Transverse colon (tissue), 4 donors: ENCODE measurements at places on chromosomes 6 and 20. TPM values are rescaled to one million over a fixed set of nuclear protein-coding genes. Genes with fewer than 3 reads are reported as not detected.

Gene GHRH
- total RNA-seq: not detected

Gene SYCP2L
- total RNA-seq: not detected

Gene PLCB1
- 14.5 TPM for total RNA-seq

GRCh38 chr6:126308362-126308761 is 31.6 kb upstream of the CENPW start:
- H3K27ac ChIP-seq: no peak overlapping the region
- no peaks in the 10 kb centered on the region for H3K27me3 ChIP-seq
- H3K4me1 ChIP-seq: no peaks in the 10 kb centered on the region
- no peak for DNase-seq
- H3K36me3 ChIP-seq: no peaks in the 10 kb centered on the region
- no peak overlapping the region for H3K4me3 ChIP-seq

- no peaks in the 10 kb centered on the region for H3K4me1 ChIP-seq
- H3K36me3 ChIP-seq: no peaks in the 10 kb centered on the region
- no peak overlapping the region for H3K27ac ChIP-seq
- no peaks in the 10 kb centered on the region for H3K27me3 ChIP-seq
- no peak for DNase-seq
Observed at GRCh38 chr6:147023148-147023547, 181.1 kb upstream of the STXBP5 start.

- DNase-seq: no peak
- H3K27ac ChIP-seq: peak overlapping the region; percentile 69
- peaks cover 29% of the 10 kb centered on the region for H3K4me1 ChIP-seq
- no peaks in the 10 kb centered on the region for H3K27me3 ChIP-seq
- peak overlapping the region; percentile 84 for H3K4me3 ChIP-seq
Observed at GRCh38 chr6:29749308-29749662, 26.1 kb downstream of the HLA-F start.

DNA sequence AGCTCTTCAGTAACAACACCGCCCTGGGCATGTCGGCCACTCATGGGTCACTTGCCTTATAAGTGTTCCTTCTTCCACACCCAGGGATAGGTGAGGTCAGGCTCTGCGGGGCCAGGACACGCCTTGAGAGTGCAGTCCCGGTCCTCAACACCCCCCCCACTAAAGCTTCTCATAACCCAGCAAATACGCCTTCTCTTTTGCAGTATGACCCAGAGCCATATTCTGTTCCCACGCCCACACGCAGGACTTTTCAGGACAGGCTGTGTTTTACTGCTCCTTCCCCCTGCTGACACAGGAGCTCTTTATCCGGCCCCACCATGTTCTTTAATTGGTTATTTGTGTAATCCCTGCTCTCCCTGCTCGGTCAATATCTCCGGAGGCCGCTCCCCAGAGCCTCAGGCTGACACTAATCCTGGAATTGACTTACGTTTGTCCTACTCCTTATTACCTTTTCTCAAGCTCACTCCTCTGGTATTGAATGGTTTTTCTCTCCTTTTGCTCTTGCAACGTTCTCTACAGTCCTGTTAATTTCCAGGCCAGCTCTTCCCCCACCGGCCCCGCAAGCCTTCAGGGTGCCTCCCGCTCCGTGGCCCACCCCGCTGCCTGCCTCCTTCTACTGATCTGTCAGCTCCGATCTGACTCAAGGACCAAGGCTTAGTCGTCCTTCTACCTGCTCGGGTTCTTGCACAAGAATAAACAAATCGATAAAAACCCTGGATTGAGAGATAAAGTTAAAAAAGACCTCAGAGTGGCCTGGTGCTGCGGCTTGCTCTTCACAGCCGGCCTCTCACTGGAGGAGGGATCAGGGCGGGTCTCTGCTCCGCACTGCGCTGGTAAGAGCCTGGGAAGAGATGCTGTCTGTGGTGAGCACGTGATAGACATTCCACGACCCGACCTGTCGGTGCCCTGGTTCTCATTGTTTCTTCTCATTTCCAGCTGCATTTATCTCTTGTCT is 357.5 kb downstream of the ZFAND3 start:
- peak overlapping the region; percentile 32 for H3K27ac ChIP-seq
- no peaks in the 10 kb centered on the region for H3K36me3 ChIP-seq
- H3K4me3 ChIP-seq: no peak overlapping the region
- peak; percentile 33 for DNase-seq

DNA sequence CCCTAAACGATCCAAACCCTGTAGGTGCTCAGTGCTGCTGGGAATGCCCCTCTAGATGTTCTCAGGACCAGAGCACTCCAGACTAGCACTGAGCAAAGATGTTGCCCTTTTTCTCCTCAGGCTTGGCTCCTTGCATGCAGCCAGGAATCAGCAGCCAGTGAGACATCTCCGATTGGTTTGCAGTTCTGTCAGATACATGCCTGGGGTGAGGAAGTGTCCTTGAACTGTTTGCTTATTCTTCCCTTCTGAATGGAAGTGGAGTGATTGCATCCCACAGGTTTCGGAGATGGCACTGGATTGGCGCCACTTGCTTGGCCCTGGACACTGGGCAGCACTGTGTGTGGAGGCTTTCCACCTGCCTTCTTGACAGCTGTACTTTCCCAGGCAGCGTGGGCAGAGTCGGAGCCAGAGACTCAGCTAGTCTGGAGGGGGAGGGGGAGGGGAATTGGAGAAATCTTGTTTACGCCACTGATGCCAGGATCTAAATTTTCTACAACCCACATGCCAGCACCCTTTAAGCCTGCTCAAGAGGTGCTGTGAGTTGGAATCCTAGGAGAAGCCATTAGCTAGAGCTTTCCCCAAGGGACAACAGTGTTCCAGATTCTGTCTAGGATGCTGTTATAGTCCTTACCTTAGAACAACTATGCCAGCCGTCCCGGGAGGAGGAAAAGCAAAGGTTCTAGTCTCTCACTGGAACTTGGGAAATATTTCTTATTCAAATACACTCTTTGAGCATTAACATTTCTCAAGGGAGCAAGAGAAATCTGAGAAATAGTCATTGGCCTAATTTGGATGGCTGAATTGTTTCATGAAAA is 49.2 kb upstream of the SASH1 start:
- no peaks in the 10 kb centered on the region for H3K27me3 ChIP-seq
- DNase-seq: no peak
- H3K27ac ChIP-seq: no peak overlapping the region
- no peak overlapping the region for H3K4me3 ChIP-seq
- no peaks in the 10 kb centered on the region for H3K36me3 ChIP-seq

DNA sequence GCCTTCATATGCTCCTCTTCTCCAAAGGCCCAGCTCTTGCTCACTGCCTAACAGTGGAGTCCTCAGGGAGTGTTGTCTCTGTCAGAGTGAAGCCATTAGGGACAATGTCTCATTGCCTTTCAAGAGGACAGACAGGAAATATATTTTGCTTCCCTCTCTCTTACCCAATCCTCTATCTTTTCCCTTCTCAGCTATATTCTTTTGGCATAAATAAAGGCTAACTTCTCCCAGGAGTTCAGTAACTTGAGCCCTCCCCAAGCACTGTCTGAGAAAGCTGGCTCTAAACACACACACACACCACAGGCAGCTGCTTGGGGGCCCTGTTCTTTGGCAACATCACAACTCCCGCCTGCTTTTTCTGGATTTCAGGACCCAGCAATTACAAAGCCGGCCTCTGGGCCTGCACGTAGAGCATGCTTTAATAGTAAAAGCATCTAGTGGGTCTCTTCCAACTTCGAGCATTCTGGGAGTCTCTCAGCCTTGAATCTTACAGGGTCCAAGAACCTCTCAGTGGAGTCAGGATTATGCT is 34.7 kb upstream of the LAMA4 start:
- peak overlapping the region; percentile 66 for H3K27ac ChIP-seq
- H3K4me1 ChIP-seq: peaks cover 19% of the 10 kb centered on the region
- H3K36me3 ChIP-seq: no peaks in the 10 kb centered on the region
- no peak overlapping the region for H3K4me3 ChIP-seq
- no peaks in the 10 kb centered on the region for H3K27me3 ChIP-seq

DNA sequence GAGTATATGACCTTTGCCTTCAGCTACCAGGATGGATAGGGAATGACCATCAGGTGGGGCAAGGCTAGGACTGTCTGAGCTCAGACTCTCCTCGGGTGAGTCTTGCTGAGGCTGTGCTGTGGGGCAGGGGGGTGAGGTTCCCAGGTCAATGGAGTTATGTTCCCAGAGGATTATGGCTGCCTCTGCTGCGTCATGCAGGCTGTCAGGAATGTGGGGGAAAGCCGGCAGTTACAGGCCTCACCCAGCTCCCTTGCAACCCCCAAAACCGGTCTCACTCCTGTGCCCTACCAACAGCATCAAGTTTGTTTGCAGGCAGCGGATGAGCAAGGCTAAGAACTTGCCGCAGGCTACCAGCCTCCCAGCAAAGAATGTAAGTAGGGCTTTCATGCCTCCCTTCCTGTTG is 93.5 kb downstream of the ESR1 start:
- no peaks in the 10 kb centered on the region for H3K27me3 ChIP-seq
- no peaks in the 10 kb centered on the region for H3K36me3 ChIP-seq
- H3K4me1 ChIP-seq: no peaks in the 10 kb centered on the region
- DNase-seq: no peak
